ENCODE measurements at places on chromosomes 1 and 21. TPM values are rescaled to one million over a fixed set of nuclear protein-coding genes. Genes with fewer than 3 reads are reported as not detected.

- no peak for DNase-seq
Measured at GRCh38 chr1:208248307-208248801, 4.2 kb upstream of the PLXNA2 start.

DNA sequence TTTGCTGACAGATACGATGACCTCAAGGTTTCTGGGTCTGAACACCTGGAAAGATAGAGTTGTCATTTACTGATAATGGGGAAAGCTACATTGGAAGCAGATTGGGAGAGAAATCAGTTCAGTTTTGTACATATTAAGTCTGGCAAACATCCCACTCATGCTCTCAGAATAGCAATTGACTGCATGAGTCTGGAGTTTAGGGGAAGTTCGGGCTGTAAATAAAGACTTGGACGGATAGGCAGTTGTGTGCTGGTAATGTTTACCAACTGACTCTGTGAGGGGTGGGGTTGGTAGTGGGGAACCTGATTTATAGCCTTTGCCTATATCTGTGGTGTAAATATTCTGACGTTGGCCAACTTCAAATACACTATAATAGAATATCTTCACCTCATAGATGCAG lies 4.0 kb downstream of the H6PD start:
- no peak for DNase-seq

- peak; percentile 82 for DNase-seq
Measured at GRCh38 chr1:44327679-44328491, 27.2 kb downstream of the ERI3 start.

- DNase-seq = no peak
Measured at GRCh38 chr1:16189921-16190621, 22.4 kb downstream of the ARHGEF19 start.

- DNase-seq = no peak
Measured at GRCh38 chr1:191752342-191752741, 405.9 kb upstream of the RGS18 start.

DNA sequence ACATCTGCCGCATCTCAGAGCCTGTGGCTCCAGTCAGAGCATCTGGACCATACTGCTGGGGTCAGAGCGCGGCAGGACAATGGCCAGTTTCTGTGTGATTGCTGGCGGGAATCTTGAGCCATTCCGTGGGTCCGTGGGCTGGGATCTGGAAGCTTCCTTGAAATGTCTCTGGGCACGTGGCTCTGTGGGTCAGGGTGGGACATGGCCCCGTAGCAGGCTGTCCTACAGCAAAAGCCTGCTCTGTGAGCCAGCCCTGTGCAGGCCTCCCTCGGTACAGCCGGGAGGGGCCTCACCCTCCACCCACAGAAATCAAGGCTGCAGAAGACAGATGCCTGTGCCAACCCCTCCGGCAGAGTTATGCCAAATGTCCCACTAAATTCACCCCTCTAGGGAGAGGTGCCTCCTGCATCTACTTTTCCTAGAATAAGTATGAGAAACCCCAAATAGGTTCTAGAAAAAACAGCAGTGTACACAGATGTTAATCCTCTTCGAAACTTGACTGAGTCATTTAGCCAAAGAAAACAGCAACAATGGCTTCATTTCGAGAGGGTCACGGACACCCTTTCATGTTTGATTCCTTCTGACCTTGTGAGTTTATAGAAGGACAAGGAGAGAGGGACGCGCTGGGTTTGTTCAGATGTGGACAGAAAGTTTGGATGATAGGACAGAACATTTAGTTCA lies 27.8 kb downstream of the COL18A1 start:
- no peak for DNase-seq

B3GALT6 gene
- total RNA-seq = 16.7 TPM

- no peak for DNase-seq
Measured at GRCh38 chr1:182446033-182446669, 3.8 kb upstream of the RGSL1 start.

DNA sequence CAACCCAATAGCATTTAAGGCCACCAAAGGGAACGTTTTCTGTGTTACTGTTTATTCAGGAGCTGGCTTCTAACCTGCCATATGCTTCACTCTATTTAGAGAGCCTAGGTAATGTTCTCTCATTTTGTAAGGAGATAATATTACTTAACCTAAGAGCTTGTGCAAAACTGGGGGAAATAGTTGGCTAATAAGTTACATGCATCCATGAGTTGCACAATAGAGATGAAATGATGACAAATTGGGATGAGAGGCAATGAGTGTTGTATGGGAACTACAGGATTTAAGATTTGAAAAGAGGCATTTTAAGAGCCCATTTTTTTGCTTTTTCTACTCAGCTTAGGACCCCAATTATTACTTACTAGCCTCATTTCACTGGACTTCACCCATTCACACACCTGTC lies 151.0 kb downstream of the ST6GALNAC3 start:
- DNase-seq = no peak

DNA sequence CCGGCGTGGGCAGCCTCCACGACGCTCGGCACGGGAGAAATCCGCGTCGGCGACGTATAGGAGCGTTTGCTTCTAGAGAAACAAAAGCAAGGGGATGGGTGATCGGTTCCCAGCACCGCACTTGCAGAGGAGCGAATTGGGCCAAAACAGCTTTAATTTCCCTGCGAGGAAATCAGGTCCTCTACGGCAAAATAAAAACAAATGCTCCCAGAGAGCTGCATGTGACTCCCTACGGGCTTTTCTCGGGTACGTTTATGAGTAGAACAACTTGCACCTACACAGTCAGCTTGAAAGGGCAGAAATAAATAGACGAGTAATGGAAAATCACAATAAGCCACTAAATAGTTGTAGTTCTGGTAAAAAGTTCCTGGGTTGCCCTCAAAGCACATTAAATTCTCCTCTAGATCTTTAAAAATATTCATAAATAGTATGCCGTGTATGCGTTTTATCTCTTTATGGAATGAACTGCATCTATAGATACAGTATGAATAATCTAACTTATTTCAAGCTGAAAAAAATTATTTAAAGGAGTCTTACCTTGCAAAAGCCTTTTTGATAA lies 1.2 kb downstream of the NHLH2 start:
- DNase-seq = no peak

DNA sequence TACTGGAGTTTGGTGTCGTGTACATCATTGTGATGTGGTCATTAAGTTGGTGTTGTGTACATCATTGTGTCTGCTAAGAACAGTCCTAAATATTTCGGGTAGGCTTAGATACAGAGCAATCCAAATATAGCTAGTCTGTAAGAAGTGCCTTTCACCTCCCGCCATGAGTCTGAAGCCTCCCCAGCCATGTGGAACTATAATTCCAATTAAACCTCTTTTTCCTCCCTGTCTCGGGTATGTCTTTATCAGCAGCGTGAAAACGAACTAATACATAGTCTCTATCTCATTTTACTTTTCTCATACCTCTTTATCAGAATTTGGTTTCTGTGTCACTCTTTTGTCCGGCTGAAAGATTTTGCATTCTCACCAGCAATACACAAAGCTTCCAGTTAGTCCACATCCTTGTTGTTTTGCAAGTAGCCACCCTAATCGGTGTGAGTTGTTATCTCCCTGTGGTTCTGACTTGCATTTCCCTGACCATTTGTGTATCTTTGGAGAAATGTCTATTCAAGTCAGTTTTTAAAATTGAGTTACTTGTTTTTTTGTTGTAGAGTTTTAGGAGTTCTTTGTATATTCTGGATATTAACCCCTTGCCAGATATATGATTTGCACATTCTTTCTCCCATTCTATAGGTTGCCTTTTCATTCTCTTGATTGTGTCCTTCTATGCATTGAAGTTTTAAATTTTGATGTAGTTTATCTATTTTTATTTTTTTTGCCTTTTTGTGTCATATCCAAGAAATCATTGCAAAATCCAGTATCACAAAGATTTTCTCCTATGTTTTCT lies 56.5 kb downstream of the FNBP1L start:
- DNase-seq = no peak

DNA sequence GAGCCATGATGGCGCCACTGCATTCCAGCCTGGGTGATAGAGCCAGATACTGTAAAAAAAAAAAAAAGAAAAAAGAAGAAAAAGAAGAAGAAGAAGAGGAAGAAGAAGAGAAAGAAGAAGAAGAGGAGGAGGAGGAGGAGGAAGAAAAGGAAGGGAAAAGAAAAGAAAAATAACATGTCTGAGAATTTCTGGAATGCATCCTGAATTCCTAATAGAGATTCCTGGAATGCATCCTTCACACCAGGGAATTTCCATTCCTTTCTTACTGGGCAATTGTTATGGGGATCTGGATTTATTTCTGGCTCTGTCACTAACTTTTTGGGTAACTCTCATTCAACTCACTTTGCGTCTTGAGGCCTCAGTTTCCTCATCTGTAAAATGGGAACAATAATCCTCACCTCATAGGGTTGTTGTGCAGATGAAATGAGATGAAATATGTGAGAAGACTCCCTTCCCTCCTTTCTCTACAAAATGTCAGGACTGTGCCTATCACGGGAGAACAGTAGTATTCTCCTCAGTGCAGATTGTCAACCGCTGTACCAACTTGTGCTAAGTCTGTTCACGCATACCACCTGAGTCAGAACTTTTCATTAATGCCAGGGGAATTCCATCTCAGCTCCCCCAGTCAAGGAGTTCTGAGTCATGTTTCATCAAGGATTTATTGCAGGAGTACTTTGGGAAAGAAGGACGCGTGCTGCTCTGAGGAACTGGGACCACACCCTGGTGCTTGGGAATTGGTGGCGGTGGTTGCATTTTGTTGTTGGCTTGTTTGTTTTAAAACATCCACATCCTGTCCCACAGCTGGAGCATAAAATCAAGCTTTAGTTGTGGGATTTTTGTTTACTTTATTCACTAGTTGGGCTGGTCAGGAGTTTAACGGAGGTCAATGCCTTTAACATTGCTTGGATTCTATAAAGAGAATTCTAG lies 42.4 kb upstream of the ROR1 start:
- DNase-seq = no peak

DNA sequence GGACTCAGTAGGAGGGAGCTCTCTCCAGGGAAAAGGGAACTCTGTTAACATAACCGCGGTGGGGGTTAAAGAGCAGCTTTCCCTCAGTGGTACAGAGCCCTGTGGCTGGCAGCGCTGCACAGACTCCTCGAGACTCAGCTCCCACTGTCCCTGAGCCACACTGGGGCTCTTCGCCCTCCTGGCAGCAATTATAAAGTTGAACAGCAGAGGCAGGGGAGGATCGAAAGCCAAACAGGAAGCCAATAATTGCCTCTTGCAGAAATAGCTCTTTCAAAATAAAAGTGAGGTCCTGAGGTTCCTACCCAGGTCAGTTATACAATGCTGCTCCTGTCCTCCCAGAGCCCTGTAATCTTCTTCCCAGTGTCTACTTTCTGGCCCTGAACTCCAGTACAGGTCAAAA lies 77.0 kb downstream of the FAM78B start:
- DNase-seq = no peak

GRCh38 chr1:160646711-160647328 lies at the start of gene SLAMF1:
TSS of gene SLAMF1 (minus strand) at chr1:160647044. CDS start at chr1:160646945, 99 bp downstream.
- no peak for DNase-seq

DNA sequence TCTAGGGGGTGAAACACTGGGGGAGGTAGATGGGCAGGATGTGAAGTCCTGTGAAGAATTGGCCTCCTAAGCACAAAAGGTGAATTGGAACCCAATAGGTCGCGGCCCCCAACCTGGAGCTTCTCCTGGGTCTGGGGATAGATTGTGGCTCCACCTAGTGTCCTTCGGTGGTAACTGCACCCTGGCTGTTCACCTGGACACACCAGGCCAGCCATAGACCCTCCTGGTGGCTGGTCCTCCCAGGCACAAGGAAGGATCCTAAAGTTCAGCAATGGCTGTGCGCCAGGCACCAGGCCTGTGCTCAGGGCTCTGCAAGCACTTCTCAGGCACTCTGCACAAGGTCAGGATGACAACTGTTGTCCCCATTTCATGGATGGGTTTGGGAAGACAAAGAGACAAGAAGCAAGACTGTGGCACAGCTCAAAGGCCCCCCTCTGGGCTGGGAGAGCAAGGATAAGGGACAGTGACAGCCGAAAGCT lies 13.5 kb downstream of the ESPN start:
- DNase-seq = no peak

GRCh38 chr1:100530880-100531487 lies 7.0 kb upstream of the GPR88 start:
- no peak for DNase-seq

DNA sequence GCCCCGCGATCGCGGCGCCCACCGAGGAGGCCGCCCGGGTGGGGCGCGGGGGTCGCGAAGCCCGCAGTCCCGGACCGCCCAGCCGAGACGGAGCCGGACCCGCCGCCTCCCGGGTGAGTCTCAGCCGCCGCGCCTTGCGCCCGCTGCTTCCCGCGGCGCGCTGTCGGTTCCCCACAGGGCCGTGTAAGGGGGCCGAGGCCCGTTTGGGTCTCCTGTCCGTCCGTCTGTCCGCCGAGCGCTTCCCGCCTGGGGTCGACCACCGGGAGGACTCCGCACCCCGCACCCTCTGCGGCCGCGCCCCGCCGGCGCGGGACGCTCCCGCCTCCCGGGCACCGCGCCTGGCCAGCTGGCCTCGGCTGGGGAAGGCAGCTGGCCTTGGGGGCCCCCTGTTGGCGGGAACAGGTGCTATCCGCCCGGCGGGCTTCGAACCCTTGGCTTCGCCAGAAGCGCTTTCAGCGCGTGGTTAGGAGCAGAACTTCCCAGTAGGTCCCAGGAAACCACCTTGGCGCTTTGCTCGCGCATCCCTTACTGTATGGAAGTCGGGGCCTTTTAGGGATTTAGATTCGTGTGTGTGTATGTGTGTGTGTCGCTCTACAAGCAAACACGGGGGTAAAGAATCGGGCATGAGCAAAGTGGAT lies 414 bp downstream of the TMEM51 start:
- peak; percentile 86 for DNase-seq

- no peak for DNase-seq
Measured at GRCh38 chr1:14037101-14037847, 337.3 kb downstream of the PRDM2 start.

GRCh38 chr1:3544040-3544977 lies 67.0 kb downstream of the MEGF6 start:
- no peak for DNase-seq

DNA sequence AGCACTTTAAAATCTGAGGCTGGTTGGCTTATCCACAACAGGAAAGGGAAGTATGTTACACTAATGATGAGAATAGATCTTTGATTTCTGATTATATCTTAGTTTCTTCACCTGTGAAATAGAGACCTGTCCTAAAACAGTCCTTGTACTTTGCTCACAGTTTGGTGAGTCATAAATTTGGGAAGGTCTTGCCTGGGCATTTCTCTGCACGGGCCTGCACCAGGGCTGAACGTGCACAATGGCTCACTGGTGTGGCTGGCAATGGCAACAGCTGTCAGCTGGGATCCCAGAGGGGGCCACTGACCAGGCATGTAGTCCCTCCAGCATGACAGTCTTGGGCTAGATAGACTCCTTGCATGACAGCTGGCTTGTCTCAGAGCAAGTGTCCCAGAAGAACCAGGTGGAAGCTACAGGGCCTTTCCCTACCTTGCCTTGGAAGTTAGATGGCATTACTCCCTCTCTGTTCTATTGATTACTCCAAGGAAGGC lies 367.4 kb downstream of the DISC1 start:
- DNase-seq = no peak

SDHB gene
- 79.3 TPM for total RNA-seq

DNA sequence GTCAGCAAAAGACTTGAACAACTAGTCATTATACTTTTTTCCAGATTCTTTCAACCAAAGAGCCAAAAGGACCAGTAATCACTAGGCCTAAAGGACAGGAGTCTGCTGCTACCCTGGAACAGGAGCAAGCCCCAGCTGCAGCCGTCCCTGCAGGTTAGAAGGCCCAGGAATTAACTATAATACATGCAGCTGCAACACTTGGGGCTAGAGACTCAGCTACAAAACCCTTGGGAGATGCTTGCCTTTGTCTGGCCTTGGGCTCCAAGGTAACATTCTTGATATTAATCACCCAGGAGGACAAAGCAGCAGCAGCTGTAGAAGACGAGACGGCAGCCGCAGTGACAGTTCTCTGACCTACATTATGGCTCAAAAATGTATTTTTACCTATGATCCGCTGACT lies 841.2 kb upstream of the ADGRL4 start:
- no peak for DNase-seq

- DNase-seq = peak; percentile 82
Measured at GRCh38 chr1:63327417-63328054, 5.2 kb downstream of the FOXD3 start.
